ENCODE measurements at places on chromosomes 3 and 15. TPM values are rescaled to one million over a fixed set of nuclear protein-coding genes. Genes with fewer than 3 reads are reported as not detected.

Gene SEMA6D
- total RNA-seq: not detected

Gene PIGX
- total RNA-seq: 28.9 TPM

DNA sequence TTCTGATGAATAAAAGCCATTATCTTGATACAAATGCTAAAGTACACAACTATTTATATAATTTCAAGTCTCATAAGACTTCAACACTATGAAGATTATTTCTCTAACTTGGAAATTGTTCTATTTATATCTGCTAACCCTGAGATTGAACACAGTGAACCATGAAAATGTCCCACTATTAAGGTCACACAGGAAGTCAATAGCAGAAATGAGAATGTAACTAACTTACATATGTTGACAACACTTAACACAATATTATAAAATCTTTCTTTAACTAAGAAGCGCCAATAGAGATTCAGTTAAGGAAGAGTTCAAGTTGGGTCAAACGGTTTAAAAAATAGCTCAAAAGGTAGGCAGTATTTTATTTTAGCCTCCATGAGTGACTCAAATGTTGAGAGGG is 551.8 kb upstream of the CBLB start:
- no peak for DNase-seq

Gene GALNT15
- total RNA-seq: not detected

DNA sequence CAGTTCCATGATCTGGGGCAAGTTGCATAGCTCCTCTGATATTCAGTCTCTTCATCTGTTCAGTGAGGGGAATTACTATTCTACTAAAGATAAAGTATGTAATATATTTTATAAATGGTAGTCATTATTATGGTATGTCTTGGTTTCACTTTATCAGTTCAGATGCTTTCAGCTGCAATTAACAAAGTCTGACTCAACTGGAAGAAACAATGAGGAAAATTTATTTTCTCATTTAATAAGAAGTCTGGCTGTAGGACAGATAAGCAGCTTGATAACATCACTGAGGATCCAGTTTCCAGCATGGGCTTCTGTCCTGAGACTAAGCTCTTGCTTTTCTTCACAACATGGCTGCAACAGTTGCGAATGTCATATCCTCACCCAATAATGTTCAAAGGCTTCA is 354.3 kb upstream of the TRIM42 start:
- no peak for DNase-seq

DNA sequence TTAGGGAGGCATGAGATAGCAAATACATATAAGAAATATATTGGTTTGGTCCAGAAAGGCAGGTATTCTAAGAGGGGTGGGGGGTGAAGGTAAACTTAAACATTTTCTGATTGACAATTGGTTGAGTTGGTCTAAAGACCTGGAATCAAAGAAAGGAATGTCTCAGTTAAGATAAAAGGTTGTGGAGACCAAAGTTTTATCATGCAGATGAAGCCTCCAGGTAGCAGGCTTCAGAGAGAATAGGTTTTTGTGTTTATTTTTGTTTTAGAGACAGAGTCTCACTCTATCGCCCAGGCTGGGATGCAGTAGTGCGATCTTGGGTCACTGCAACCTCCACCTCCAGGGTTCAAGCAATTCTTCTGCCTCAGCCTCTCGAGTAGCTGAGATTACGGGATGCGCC is 80.5 kb downstream of the NPAP1 start:
- no peak for DNase-seq

- DNase-seq: no peak
These were observed 75.8 kb downstream of the CBLB start for GRCh38 chr3:105793040-105793439.

GRCh38 chr15:88177451-88177850 is 79.1 kb downstream of the NTRK3 start:
- DNase-seq: no peak

- DNase-seq: no peak
These were observed 15.7 kb upstream of the KLHL24 start for GRCh38 chr3:183619624-183620251.

- no peak for DNase-seq
These were observed 7.9 kb downstream of the ACP3 start for GRCh38 chr3:132325103-132325606.

- DNase-seq: no peak
These were observed 30.0 kb downstream of the MB21D2 start for GRCh38 chr3:192887701-192888100.

- DNase-seq: no peak
These were observed 10.3 kb downstream of the TRAK1 start for GRCh38 chr3:42101481-42101880.

Gene RMDN3
- 63.7 TPM for total RNA-seq
